ENCODE measurements at places on chromosomes 6 and 20.
A peak's percentile ranks its signal among the peaks of the same experiment; 100 is the strongest.

DNA sequence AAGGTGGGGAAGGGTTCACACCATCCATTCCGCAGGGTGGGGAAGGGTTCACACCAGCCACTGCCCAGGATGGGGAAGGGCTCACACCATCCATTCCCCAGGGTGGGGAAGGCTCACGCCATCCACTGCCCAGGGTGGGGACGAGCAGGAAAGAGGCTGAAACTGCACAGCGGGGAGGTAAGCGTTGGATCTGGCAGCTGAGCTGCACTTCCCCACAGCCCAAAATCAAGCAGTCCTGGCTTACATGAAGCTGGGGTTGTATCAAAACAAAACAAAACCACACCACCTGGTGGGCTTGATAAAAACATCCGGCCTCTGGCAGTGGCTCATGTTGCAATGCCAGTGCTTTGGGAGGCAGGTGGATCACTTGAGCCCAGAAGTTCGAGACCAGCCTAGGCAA, 268.5 kb downstream of the TAF4 start:
- no peak for DNase-seq

DNA sequence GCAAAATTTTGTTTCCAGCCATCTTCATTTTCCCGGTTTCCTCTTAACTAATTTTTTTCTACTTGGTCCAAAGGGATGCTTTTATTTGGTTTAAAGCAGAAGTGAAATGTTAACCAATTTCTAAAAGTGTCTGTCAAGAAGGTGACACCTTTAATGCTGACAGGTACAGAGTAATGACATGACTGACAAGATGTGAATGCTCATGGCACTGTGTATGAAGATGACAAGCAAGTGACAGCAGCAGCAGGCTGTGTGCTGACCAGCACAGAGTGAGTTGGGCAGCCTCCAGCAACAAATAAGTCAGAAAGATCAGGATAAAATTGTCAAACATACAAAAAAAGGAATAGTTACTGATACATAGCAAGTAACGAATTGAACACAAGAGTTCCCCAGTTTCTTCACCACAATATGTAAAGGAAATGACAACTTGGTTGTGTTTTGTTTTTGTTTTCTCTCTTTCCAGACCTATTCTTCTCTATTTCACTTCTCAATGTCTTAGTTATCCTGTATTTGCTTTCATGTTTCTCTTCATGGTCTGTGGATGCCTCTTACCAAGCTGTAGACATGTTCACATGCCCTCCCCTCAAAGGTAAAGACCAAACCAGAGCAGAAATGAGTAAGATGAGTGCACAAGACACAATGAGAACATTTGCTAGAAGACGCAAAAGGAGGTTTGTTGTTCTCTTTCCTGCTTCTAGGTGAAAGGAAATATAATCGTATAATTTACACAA, 174.9 kb downstream of the FRK start:
- no peak for DNase-seq

GRCh38 chr20:16475225-16475624, 98.0 kb downstream of the KIF16B start:
- peak; percentile 41 for DNase-seq

GRCh38 chr20:61932711-61933480, 132.8 kb downstream of the TAF4 start:
- DNase-seq = no peak
